ENCODE measurements at places on chromosomes 2 and 18.

GRCh38 chr2:29053223-29053622, 21.1 kb downstream of the PCARE start:
- no peak for DNase-seq

DNA sequence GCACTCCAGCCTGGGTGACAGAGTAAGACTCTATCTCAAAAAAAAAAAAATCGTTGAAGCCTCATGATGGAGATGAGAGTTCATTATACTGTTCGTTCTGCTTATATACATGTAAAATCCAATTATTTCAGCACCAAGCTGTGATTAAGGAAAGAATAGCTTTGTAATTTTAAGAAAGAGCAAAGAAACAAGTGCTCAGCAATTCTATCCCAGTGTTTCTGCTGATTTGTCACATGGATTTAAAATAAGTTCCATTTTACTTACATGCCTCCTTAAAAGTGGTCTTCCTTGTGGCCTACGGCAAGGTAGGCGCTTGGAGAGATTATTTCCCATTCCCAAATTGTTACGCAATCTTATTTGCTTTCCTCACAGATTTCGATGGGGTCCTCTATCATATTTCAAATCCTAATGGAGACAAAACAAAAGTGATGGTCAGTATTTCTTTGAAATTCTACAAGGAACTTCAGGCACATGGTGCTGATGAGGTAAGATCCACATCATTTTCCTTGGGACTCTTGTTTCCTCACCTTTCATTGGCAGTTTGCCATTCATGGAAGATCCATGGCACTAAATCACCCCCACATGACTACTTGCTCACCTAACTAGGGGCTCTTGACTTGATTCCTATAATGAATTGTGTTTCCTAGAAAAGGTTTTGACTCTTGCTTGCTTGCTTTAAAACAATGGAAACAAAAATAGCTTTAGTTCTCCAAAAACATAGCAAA, 11.5 kb downstream of the ARPC2 start:
- no peak for DNase-seq

DNA sequence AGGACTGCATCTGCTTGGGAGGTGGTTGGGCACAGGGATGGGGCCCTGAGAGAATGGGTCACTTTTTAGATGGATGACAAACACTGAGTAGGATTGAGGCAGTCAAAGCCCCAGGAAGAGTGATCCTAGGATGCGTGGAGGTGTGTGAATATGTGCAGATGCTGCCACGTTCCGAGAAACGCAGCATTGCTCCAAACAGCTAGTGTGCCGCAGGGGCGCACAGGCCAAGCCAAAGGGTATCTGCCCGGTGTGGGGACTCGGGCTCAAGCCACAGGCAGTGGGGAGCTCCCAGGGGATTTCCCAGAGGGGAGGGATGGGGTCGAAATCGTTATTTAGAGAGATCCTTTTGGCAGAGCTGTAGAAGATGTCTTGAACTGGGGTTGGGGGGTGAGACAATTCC, 274.1 kb downstream of the ALPK2 start:
- DNase-seq: no peak

GRCh38 chr18:33585431-33585775, 7.4 kb downstream of the ASXL3 start:
- DNase-seq: no peak

GRCh38 chr2:25320077-25320476, 21.6 kb downstream of the DNMT3A start:
- no peak for DNase-seq

GRCh38 chr2:65299246-65299645, 71.6 kb downstream of the ACTR2 start:
- DNase-seq: no peak

GRCh38 chr2:219266886-219267285, 12.3 kb upstream of the DNAJB2 start:
- no peak for DNase-seq

DNA sequence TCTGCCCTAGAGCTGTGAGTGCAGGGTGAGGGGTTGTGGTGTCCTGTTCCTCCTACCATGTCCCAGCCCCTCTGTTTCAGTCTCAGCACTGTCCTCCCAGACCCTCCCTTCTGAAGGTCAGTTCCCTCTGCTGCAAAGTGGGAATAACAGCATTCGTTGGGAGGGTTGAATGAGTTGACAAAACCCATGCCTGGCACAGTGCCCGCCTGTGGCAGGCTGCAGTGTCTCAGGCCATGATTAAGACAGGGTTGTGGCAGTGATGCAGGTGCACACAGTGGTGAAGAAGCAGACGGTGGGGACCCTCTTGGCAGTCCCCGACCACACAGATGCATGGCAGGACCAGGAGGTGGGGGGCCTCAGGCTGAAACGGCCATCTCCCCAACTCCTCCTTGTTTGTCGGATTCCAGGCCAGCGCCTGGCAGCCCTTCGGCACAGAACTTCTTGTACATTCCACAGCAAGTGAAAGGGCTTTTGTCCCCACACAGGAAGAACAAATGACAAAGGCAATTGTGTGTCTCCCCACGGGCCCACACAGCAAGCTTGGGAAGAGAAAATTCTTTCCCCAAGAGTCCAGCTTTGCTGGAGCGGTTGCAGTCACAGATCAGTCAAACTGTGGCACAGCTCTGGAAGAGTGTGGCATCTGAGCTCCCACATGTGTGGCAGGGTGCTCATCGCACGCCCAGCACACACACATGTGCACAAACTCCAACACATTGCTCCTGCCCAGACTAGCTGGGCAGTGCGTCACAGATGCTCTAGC, 92.0 kb upstream of the MSH2 start:
- no peak for DNase-seq

DNA sequence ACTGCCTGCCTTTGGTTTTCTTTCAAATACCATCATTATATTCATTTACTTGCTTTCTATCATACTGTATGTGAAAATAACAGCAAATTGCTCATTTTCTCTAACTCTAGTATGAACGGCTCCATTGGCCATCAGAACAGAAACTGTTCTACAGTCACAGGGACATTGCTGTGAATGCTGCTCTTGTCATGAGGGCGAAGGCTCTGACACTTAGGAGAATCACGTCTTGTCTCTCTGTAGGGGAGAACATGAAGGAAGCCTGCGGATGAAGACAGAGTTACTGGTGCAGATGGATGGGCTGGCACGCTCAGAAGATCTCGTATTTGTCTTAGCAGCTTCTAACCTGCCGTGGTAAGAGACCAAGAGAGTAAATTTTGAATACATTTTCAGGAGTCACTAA, 41.7 kb upstream of the ELOA2 start:
- no peak for DNase-seq

- DNase-seq: no peak
Measured at GRCh38 chr18:24293254-24293653, 104.4 kb downstream of the OSBPL1A start.

- no peak for DNase-seq
Measured at GRCh38 chr2:12606472-12607000, 110.2 kb upstream of the TRIB2 start.

GRCh38 chr18:24315170-24315569, 82.5 kb downstream of the OSBPL1A start:
- DNase-seq: no peak

DNA sequence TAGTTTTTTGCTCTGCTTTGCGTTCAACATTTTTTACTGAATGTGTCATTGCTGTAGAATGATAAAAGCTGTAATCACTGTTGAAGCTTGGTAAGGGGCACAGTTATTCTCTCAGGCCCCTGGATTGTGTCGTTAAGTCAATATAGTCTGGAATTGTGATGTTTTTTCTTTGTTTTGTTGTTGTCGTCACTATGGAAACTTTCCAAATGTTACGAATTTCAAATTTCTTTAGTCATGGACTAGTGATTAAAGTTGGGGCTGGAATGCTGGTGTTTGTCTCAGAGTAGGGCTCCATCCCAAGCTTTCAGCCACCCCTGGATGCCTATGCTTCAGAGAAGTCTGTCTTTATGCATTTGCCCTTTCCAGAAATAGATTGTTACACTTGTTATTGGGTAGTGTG, 287.2 kb downstream of the CDH19 start:
- DNase-seq: no peak

GRCh38 chr2:134334542-134335353, 80.9 kb downstream of the MGAT5 start:
- no peak for DNase-seq

GRCh38 chr2:34011684-34012083, 412.6 kb upstream of the FAM98A start:
- DNase-seq: no peak

DNA sequence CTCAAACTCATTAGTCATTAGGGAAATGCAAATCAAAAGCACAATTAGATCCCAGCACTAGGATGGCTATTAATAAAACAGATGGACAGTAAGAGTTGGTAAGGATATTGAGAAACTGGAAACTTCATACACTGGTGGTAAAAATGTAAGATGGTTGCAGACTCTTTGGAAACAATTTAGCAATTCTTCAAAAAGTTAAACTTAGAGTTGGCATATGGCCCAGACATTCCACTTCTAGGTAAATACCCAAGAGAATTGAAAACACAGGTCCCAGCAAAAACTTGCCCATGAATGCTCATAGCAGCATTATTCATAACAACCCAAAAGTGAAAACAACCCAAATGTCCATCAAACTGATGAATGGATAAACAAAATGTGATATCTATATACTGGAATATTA, 84.9 kb upstream of the ZFP36L2 start:
- DNase-seq: no peak

- peak; percentile 7 for DNase-seq
Measured at GRCh38 chr2:26946841-26947784, 23.3 kb upstream of the MAPRE3 start.

GRCh38 chr2:141856215-141856919, 274.4 kb downstream of the LRP1B start:
- DNase-seq: no peak

DNA sequence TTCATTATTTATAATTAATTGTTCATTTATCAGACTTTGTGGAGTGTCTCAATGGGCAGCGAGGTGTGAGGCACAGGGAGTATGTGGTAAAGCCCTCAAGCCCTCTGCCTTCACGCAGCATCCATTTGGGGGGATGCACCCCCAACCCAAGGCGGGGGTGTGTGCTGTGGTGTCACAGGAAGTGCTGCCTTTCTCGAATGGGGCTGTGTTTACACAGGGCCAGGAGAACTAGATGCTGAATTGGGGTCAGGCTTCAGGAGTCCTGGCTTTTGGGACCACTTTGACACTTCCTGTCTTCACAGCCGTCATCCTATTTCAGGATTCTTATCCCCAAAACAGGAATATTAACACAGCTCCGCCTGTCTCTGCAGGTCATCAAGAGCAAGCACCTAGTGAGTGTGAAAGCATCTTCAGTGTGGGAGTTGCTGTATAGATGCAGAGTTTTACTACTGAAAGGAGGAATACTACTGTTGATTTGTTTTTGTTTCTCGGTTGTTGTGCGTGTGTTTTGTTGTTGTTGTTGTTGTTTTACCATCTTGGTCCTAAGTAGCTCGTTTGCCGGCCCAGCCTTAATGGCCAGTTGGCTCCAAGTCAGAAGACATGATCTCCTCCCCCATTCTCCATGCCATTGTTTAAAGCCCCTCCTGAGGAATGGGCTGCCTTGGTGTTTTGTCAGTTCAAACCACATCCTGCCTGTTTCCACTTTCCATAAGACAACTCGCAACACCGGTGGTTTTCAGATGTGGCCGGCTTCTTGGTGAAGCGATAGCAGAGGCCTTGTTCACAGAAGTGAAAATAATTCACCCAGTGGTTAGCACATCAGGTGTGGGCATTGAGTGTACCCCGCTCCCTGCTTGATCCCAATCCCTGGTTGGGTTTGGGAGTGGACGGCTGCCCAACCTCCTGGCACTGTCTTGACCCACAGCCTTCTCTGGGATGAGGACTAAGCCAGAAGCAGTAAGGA, 221.3 kb downstream of the BCL2 start:
- DNase-seq: no peak

DNA sequence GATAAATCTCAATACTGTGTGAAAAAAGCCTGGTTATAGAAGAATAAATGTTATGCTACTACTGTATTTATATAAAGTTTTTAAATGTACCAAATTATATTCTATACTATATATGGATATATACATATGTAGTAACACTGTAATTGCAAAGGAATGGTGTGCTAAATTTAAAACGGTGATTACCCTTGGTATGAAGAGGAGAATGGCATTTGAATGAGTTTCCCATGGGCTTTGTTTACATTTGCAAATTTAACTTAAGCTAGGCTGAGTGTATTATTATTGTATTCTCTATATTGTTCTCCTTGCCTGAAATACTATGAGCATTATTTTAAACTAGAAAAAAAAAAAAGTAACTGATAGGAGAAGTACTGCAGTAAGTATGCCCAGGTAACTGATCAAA, 4.7 kb upstream of the SP3 start:
- no peak for DNase-seq

GRCh38 chr2:224442071-224442967, 40.4 kb upstream of the FAM124B start:
- DNase-seq: no peak

DNA sequence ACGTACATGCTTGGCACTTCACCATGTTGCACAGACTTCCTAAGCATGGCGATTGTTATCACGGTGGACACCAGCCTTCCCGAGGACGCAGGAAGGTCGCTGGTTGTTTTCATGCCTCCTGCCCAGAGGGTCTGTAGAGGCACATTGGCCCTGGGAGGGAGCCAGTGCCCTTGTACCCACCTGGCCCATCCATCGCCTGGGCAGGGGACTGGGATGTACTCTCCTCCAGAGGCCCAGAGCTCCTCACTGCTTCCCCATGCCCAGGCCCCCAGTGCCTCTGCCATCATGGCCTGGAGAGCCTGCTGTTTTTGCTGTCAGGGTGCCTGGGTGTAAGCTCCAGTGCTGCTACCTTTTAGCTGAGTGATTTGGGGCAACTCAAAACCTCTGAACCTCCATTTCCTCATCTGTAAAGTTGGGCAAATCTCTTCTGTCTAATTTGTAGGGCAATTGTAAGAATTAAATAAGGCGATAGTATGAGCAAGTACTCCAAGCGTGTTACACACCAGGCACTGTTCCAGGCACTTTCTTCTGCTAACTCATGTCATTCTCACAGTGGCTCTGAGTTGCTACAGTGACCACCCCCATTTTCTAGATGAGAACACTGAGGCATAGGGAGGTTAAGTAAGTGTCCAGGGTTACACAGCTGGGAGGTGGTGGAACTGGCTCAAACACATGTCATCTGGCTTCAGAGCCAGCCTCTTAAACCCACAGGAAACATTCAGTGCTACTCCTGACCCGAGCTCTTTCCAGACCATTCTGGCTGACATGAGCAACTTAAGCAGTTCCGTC, 45.3 kb downstream of the GREB1 start:
- no peak for DNase-seq

DNA sequence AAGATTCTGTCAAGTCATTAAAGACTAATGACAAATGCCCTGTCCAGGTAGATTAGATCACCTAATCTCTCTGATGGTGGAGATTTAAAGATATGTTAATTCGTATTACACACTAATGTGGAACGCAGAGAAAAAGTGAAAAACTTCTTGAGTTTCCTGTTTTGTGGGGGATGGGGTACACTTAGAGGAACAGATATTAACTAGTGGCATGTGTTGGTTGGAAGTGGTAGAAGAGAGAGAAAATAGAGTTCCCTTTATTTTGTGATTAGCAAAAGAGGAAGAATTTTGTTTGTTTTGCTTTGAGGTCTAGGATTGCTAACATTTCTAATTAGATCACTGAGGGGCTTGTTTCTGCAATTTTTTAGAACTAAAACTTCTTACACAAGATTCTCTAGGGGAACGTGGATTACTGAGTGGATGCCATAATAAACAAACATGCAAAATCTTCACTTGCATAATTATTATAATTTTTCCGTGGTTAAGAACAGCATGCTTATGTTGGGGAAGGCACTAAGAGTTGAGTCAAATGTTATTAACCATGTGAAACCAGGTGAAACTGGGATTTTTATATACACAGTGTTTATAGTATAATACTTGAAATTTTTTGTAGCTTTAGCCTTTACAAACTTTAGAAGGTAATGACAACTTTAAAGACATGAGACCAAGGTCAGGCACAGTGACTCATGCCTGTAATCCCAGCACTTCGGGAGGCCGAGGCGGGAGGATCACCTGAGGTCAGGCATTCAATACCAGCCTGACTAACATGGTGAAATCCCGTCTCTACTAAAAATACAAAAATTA, 97.4 kb upstream of the STK17B start:
- DNase-seq: no peak
